ENCODE measurements at places on chromosomes 2 and 18. TPM values are rescaled to one million over a fixed set of nuclear protein-coding genes. Genes with fewer than 3 reads are reported as not detected.

Gene PLA2R1
- polyA plus RNA-seq, result 8.9 TPM

Gene SLC19A3
- polyA plus RNA-seq, result 0.71 TPM

Gene DCC
- not detected for polyA plus RNA-seq

Gene TCF7L1
- polyA plus RNA-seq, result 1.8 TPM

Gene EFR3B
- 0.75 TPM for polyA plus RNA-seq

Gene SGPP2
- polyA plus RNA-seq, result not detected

Gene POTEJ
- polyA plus RNA-seq, result not detected

Gene AQP12A
- polyA plus RNA-seq, result not detected

Gene CFAP53
- polyA plus RNA-seq, result 0.48 TPM

Gene ANKRD36
- polyA plus RNA-seq, result 9.4 TPM

Gene IRS1
- polyA plus RNA-seq, result 9.1 TPM

Gene ATP8B1
- 15.8 TPM for polyA plus RNA-seq
